ENCODE measurements at places on chromosomes 11 and 22.

- no peak for DNase-seq
Measured at GRCh38 chr11:110349138-110349996, 53.0 kb upstream of the RDX start.

DNA sequence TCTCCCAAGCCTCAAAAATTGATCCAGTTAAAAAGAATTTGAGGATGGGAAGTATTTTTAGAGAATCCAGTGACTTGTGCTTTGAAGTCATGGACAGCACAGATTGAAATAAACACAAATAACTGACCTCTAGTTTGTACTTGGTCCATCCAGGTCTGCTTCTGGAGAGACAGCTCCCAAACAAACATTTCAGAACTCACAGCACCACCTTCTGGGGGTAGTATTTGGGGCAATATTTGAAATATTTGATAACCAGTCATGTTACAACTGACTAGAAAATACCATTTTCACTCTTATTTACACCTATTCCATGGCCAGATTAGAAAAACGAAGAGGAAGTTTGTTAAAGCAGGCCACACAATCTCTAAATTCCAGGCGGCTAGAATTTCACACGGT, 56.2 kb downstream of the CTSC start:
- no peak for DNase-seq

DNA sequence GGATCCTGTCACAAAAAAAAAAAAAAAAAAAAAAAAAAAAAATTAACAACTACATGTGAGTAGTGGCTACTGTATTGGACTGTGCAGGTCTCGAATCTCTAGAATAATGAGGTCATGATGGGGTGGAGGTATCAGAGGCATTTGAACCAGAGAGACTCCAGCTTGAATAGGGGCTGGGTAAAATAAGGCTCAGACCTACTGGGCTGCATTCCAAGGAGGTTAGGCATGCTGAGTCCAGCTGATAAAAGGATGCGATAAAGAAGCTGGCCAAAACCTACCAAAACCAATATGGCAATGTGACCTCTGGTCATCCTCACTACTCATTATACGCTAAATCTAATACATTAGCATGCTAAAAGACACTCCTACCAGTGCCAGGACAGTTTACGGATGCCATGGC, 5.9 kb upstream of the PACSIN3 start:
- no peak for DNase-seq

GRCh38 chr11:81932303-81932702, 801.4 kb downstream of the FAM181B start:
- DNase-seq, result no peak

- DNase-seq, result no peak
Measured at GRCh38 chr11:12886508-12886907, 122.6 kb upstream of the RASSF10 start.

DNA sequence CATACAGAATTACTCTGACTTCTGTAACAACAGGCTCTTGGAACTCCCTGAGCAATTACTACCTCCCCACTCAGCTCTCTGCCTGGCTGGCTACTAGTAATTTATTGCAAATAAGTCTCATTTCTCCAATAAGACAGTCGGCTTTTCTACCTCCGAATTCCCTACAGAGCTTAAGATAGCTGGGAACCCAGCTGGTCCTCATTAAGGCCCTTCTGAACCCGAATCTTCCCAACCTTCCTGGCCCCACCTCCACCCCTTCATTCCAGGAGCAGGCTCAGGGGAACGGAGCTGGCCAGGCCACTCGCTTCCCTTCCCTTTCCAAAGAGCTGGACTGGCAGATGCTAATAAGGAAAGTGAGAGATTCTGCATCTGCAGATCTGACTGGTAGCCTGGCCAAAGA, 21.6 kb downstream of the TMPRSS5 start:
- no peak for DNase-seq

GRCh38 chr11:115869780-115870431, 365.7 kb upstream of the CADM1 start:
- no peak for DNase-seq

DNA sequence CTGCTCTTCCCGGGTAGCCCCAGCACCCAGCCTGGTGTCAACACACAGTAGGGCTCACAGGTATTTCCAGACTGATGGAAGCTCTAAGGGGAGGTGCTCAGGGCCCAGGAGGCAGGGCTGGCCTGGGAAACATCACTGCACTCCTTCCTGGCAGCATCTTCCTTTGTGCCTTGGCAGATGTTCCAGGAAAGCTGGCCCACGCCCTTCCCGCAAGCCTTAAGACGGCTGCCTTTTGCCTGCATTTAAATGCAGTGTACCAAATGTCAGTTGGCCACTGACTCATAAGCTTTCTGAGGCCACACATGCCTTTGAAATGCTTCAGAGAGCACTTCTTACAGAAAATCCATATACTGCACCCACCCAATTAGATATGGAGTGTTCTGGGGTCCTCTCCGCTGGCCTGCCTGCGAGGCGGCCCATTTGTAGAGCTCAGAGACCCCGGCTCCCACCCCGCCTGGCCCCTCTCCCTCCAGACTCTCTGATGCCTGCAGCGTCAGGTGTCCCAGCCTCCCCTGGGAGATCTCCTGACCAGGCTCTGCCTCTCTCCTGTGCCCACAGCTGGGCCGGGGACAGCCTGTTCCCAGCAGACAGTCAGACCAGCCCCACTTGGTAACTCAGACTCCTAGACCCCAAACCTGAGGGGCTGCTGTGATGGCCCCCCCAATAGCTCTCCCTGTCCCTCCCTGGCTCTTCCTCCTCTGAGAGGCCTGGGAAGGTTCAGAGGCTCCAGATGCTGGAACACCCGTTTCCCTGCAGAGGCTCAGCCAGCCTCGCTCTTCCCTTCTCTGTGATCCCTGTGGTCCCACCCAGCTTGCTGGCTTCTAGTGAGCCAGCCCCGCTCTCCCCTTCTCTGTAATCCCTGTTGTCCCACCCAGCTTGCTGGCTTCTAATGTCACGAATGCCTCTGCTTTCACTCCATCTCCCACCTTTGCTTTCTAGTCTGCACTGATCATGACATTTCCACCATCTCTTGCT, 47.6 kb upstream of the THY1 start:
- no peak for DNase-seq

DNA sequence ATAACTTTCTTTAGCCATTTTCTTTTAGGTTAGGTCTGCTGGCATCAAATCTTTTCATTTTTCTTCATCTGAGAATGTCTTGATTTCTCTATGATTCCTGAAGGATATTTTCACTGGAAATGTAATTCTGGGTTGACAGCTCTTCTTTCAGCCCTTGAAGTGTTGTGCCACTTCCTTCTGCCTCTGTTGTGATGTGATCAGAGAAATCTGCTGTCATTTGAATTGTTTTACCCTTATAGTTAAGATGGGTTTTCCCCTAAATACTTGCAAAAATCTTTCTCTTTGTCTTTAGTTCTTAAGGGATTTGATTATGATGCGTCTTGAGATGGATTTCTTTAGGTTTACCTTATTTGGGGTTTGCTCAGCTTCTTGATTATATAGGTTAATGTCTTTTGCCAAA, 23.0 kb downstream of the USP47 start:
- no peak for DNase-seq

DNA sequence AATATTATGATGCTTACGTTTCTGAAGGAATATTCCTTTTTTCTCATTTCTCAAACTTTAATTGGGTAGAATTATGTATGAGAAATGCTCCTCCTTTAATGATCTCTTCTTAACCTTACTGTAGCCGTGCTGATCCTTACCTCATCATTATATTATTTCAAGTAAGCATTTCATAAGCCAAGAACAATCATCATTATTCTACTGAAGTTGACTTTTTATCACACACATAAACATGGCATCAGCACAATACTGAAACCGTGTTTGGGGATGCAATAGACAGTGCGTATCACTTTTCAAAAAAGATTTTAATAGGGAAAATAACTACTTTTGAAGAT, 162.8 kb downstream of the ARHGAP42 start:
- no peak for DNase-seq

DNA sequence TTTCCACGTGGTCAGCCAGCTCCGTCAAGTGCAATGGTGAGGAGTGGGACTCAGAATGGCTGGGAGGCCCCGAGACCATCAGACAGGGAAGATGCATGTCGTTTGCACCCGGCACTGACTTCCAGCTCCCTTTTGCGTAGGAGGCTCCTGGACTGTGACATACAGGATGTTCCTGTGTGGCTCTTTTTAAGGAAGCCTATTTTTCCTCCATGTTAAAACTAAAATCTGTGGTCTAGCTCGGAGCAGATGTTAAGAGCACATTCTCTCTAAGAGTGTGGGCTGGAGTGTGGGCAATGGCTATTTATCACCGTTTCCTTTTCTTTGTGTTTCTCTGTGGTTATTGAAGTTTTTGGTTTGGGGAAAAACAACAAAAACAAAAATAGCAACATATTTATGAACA, 40.9 kb upstream of the AMPD3 start:
- no peak for DNase-seq

DNA sequence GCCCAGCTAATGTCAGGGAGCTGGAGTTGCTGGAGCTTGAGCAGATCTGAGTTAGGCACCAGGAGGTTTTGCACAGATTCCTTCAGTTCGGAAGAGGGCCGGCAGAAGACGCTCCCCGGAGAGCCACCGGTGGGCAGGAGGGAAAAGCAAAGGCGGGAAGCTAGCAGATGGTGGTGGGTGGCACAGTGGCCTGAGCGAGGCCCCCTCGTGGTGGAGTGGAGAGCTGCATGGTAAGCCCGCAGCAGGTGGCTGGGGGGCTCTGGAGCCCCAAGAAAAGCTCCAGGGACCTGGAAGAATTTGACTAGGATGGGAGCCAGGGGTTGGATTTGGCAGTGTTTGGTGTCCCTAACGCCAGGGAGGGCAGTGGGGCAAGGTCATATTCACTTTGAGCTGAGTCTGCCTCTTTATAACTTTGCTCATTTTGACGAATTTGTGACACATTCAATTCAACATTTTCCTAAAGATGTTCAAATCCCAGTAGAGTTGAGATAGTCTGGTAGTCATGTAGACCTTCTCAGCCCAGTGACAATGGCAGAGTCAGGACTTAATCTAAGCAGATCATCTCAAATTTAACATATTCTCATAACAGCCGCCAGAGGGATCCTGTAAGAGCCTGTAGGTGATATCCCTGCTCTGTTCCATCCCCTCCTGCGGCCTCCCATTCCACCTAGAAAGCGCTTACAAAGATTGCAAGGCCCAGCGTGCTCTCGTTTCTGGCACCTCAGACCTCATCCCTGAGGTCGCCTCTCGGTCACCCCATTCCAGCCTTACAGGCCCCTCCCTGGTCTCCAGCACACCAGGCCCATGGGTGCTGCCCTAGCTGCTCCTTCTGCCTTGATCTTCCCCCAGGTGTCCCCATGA, 57.9 kb downstream of the TRIM29 start:
- DNase-seq, result no peak

DNA sequence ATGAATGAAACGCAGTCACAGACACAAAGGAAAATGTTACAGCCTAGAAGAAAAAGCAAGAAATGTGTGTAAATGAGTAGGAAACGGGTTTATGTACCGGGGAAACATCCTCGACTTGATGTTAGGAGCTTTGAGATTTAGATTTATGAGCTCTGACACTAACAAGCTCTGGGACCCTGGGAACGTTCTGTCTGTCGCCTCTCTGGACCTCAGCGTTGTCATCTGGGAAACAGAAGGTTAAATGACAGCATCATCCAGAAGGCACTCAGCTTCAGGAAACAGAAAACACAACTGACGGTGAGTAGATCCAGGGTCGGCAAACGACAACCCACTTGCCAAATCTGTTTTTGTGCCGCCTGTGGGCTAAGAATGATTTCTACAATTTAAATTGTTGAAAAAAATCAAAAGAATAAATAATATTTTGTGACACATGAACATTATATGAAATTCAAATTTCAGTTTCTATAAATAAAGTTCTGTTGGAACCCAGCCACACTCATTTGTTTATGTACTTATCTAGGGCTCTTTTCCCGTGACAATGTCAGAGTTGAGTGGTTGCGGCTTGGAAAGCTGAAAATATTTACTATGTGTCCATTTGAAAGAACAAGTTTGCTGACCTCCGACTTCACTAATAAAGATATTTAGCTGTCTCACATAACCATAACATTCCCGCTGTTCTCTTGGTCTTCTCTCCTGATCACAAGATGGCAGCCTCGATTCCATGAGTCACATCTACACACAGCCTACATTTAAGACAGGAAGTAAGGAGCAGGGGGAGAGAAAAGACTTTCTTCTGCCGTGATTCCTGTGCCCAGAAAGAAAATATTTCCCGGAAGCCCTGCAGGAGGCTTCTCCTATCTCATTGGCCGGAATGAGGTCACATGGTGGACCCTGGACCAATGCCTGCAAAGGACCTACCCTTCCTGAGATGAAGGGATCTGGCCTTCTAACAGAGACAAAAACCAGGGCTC, 47.1 kb upstream of the SYT13 start:
- no peak for DNase-seq

DNA sequence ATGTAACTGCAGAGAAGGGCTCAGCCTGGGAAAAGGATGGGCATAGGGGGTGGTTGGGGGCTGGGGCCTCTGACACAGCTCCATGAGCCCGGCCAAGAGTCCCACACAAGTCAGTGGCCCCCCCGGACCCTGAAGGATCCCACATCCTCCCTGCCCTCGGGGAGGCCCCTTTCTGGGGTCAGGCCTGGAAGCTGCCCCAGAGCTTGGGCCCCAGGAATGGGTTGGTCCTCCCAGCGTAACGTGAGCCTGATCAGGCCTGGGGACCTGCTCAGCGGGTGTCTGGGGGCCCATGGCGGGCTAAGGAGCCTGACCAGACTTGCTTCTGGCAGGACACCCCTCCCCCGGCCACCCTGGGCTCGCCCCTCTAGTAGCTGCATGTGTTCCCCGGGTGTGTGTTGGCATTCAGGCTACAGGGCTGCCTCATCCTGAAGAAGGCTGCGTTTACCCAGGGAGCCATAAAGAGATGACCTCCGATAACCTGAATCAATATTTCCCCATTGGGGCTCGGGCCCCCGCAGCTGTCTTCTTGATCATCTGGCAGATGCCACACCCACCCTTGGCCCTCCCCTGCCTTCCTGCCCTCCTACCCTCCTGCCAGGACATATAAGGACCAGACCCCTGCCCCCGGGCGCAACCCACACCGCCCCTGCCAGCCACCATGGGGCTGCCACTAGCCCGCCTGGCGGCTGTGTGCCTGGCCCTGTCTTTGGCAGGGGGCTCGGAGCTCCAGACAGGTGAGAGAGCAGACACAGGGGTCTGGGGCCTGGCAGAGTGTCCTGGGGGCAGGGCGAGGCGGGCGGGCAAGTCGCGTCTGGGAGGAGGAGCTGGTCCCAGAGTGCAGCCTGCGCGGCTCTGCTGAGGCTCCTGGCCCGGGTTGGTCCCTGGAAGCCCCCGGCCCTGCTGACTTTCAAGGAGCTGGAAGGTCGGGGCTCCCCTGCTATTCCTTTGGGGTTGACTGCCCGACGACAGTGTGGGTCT, at the start of gene MUC2:
Gene MUC2 (plus strand): TSS at position 631 of the 978 bp plus-strand sequence.
- DNase-seq, result no peak

DNA sequence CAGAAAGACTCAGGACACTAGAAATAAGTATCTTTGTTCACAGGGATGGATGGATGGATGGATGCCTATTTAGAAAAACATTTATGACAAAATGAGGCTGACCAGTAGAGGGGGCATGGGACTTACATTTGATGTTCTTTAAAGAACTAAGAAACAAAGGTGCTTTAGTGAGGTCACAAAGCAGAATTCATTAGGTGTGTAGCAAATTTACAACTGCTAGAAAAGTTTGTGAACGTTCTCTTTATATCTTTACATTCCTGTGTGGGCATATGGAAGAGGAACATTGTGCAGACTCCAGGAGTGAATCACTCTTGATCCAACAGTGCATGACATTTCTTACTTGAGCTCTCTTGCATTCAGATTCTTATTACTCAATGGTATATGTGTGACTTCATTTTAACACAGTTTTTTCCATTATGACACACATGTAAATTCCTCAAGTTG, 15.8 kb upstream of the SIK2 start:
- no peak for DNase-seq

Measured in activated naive CD4-positive, alpha-beta T cell (primary cell).